Amniotic stem cell (primary cell): ENCODE measurements at places on chromosomes 1 and 21.

DNA sequence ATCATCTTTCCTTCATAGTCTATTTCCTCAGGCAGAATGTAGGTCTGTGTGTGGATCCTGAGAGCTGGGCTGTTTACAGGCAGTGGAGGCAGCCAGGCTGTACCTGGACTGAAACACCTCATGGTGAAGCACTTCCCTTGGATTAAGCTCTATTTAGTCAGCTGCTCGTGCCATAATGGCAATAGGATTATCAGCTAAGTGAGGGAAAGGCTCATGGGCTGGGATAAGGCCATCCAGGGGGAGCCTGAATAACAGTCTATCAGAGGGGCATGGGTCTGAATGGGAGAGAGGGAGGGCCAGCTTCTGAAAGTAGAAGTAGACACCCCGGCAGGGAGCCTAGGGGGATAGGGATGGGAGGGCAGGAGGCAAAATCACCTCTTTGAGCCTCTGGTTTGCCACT is 8.3 kb downstream of the RNASEL start:
- no peak for DNase-seq

DNA sequence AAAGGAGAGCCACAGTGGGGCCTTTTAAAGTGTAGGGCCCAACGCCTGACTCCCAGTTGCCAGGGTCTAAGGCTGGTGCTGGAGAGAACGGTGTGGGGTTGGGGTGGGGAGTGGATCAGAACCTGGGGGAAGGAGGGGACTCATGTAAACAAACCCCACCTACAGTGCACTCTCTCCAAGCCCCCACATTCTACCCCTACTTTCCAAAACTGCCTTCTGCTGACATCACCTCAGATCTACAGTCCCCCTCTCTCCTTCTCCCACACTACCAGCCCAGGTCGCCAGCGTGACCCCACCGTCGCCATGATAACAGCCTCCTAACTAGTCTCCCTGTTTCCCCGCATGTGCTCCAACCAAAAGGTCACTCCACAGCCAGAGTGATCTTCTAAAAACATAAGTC is 26.6 kb downstream of the TNNT2 start:
- no peak for DNase-seq

DNA sequence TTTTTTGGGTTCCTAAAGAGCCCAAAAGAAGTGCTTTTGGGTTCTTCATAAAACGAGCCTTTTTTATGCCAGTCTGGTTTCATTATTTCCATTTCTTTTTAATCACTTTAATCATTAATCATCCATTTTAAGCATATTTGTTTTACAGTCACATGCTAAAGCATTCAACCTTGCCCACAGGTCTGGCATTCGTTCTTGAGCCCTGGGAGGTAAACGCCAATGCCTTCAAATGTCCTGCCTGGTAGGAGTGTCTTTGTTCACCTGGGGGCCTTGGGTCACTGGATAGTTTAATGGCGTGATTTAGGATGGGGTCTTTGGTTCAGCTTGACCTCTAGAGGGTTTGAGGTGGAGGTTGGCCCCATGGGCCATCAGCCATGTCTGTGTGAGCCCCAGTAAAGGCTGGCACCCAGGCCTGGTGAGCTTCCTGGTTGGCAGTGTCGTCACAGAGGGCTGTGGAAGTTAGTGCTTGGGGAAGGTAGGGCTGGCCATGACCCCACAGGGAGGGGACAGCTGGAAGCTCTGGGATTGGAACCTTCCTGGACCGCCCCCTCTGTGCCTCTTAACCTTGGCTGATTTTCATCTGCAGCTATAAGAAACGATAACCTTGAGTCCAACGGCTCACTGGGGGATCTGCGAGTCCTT is 20.2 kb downstream of the C1orf174 start:
- no peak for DNase-seq

GRCh38 chr1:241299347-241299746 is 57.7 kb downstream of the RGS7 start:
- no peak for DNase-seq

DNA sequence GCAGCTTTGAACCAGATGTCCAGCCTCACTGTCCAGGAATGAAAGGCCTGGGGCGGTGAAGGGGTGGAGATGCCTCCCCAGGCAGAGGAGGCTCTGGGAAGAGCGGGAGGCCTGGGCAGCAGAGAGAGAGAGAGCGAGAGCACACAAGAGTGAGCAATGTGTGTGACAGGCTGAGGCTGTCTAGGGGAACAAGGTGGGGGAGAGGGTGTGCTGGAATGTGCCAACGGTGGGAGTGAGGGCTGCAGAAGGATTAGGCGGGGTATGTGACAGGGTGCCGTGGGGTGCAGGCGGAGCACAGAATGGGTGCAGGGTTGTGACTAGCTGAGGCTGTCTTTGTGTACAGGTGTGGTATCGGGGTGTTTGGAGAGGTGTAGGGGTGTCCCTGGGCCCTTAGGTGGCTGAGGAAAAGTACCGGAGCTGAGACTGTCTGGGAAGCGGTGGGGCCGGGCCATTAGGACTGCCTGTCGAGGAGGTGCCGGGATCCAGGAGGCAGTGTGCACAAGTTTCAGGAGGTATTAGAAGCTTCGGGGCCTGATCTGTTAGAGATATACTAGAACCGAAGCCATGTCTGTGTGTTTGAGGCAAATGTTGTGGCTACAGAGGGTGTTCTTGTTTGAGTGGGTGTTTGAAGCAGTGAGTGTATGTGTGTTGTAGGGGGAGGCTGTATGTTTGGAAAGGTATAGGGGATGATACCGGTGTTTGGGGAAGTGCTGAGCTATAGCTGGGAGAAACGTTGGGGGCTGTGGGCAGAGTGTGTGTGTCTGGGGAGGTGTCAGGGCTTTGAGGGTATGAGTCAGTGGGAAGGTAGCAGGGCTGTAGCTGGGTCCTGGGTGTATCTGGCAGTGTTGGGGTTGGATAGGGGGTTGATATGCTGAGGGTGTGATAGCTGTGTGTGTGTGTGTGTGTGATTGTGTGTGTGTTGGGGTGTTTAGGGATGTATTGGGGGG is 9.1 kb downstream of the AHDC1 start:
- peak; percentile 56 for DNase-seq

GRCh38 chr1:64137412-64137803 is 66.0 kb upstream of the UBE2U start:
- no peak for DNase-seq

DNA sequence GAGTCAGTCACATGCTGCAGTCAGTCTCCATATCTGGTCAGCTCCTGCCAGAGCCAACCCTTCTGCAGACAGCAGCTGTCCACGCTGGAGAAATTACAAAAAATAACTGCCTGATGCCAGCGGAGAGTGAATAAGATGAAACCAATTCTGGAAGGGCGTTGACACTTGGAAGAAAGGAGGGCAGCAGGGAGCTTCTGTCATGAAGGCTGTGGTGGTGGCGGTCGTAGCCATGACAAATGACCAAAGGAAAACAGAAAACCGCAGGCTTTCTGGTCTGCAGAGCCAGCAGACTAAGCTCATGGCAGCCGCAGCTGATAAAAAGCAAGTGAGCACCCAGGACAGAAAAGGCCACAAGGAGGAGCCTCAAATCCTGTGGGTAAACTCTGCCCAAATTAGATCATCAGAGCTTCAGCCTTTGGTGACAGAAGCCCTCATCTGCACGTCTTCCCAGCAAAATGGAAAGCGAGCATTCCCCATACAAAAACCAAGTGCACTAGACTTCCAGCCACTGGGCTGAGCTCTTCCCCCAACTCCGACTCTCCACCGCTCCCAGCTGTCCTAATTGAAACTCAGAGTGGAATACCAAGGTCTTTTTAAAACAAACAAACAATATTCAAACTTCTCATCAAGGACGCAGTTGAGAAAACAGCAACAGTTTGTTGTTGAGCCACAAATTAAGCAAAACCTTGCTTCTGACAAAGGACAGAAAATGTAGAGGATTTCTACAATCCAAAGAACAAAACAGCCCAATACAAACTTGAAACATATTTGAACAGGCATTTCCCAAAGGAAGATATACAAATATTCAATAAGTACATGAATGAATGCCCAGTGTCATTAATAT is 28.7 kb downstream of the RSPH1 start:
- no peak for DNase-seq

DNA sequence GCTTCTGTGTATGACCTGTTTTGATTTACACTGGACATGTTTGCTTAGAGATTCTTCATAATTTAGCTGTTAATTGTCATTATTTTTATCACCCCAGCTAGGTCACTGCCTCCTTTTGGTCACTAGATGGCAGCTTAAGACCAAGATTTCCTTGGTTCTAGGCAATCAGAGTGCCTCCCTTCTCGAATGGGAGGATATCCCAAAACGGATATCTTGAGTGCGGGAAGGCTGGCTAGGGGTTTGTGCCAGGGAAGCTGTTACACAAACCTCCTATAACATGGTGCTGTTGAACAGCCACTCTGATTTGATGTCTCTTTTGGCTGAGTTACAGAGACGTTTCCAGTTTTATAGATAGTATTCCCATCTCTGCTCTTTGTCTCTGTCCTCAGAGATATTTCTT is 283.5 kb downstream of the S1PR1 start:
- DNase-seq, result peak; percentile 24

DNA sequence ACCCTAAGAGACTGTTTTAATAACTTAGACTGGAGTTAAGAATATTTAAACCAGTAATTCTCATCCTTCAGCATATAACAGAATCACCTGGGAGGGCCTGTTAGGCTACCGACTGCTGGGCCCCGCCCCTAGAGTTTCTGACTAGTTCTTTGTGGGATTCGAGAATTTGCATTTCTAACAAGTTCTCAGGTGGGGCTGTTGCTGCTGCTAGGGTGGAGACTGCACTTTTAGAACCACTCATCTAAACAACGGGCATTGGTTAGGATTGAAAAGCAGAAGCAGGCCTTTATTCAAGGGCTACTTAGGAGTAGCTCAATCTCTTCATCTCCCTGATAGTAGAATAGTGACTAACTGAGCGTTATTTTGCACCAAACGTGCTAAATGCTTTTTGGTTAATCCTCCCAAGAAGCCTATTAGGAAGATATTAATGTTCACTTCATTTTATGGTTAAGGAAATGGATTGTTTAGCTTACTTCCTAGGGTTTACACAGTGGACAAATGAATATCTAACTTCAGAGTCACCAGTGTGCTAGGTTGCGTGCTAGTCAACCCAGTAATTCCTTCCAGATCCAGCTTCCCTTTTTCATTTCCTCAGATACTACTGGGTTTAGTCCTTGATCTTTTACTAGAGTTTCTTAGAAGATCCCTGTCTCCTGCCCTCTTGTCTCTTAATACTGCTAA is 31.1 kb upstream of the UAP1 start:
- DNase-seq, result no peak

- DNase-seq, result no peak
Observed at GRCh38 chr1:1847061-1847850, 43.6 kb downstream of the GNB1 start.

DNA sequence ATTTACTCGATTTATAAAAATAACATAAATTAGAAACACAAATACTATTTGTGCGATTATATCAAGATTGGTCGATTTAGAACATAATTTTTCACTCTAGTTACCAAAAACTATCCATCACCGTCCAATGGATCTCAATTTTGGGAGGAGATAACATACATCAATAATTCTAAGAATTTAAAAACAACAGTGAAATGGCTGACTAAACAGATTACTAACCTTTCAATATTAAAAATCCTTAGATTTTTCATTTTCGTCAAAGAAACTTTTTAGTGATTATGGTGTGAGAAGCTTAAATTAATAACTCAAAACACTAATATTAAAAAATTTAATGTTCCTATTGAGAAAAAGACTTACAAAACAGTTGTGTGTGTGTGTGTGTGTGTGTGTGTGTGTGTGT is 75.1 kb upstream of the RBM34 start:
- DNase-seq, result no peak

DNA sequence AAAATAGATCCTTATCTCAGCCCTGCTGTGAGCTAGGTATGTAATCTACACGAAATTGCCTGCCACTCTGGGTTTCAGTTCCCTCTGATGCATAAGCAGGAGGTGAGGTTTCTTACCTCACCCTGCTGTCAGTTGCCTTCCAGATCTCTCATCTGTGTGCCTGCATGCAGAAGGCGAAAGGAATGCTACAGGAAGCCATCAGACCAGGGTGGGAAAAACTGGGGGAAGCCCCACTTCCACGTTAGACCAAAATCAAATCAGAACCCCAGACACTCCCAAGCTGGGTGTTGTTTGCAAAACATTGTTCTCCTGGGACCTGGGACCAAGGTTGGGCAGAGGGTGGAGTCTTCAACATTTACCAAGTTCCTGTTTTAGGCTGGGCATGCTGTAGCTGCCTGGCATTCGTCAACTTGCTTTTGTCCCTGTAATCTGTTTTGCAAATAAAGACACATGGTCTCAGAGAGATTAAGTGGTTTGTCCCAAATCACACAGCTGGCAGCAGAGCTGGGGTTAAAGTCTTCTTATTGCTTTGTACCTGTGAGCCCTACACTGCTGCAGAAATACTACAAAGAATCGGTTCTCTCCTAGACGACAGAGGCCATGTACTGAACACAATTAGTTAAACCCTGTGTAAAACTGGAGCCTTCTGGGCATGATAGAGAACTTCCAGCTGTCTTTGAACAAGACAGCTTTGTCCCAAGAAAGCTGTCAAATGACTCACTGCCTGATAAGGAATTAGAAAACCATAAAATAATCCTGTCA is 389.7 kb upstream of the RUNX1 start:
- DNase-seq, result no peak

GRCh38 chr21:37751268-37751975 is 164.8 kb downstream of the KCNJ6 start:
- DNase-seq, result no peak

DNA sequence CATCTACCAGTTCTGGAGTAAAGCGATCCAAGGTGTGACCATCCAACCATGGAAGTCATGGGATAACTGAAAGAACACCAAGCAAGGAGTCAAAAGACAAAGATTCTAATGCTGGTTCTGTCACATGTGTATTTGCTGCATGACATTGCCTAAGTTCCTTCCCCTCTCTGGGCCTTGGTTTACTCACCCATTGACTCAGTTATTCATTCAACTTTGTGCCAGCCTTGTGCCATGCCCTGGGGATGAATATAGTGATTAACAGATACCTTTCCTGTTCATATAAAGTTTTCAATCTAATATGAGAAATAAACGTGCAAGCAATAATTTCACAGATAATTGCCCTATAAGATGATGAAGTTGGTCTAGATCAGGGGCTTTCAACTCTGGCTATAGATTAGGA is 33.0 kb upstream of the CAMK1G start:
- DNase-seq, result no peak

DNA sequence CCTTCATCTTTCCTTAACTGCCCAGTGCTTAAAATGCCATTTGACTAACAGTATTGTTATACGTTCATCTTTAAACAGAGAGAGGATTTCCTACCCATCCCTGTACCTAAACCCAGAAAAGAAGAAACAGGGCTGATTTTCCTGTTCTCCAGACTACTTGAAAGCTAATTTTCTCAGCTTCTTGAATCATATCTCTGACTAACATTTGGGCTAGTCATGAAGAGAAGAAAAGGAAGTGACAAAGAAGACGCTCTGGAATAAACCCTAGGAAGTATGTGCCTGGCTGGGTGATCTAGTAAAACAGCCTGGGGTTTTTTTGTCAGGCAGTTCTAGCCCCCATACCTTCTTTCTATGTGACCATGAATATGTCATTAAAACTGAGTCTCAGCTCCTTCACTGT is 44.8 kb upstream of the SGIP1 start:
- no peak for DNase-seq

- DNase-seq, result no peak
Observed at GRCh38 chr1:20829531-20829930, 42.4 kb upstream of the HP1BP3 start.

GRCh38 chr1:169240449-169241232 is 127.0 kb downstream of the NME7 start:
- DNase-seq, result no peak

GRCh38 chr1:25183126-25183980 is 48.9 kb downstream of the SYF2 start:
- DNase-seq, result no peak
